Ureter (tissue), 1 donor: ENCODE measurements at places on chromosomes 12 and 14.
A peak's percentile ranks its signal among the peaks of the same experiment; 100 is the strongest.

GRCh38 chr14:34081101-34081575 lies 130.3 kb upstream of the EGLN3 start:
- no peak for DNase-seq

- DNase-seq: no peak
Measured at GRCh38 chr12:11986165-11986564, 84.6 kb upstream of the BCL2L14 start.

DNA sequence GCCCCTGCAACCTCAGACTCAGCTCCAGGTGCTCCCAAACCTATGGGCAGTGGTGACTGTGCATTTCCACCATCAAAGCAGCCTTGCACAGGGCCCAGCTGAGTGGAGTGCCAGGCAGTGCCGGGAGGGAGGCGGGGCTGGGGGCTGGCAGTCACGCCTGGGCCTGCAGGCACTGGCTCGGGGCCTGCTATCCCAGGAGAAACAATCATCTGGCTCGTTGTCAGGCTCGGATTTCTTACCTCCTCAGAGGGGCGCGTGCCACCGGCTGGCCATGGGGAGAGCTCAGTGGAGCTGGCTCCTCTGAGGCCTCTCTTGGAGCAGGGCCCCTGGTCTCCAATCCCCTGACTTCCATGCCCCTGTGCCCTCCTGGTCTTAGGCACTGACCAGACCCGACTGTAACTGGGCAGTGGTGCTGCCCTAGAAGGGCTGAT lies 20.2 kb upstream of the PPP1R13B start:
- peak; percentile 78 for DNase-seq

GRCh38 chr12:50041962-50042361 lies 15.4 kb upstream of the ASIC1 start:
- DNase-seq: no peak

GRCh38 chr12:100427078-100427477 lies 46.6 kb upstream of the NR1H4 start:
- no peak for DNase-seq

GRCh38 chr12:27344246-27344645 lies 11.6 kb downstream of the BMAL2 start:
- DNase-seq: no peak

- DNase-seq: no peak
Measured at GRCh38 chr12:58833853-58834252, 86.5 kb downstream of the LRIG3 start.

- no peak for DNase-seq
Measured at GRCh38 chr12:115506822-115507559, 770.5 kb downstream of the MED13L start.

DNA sequence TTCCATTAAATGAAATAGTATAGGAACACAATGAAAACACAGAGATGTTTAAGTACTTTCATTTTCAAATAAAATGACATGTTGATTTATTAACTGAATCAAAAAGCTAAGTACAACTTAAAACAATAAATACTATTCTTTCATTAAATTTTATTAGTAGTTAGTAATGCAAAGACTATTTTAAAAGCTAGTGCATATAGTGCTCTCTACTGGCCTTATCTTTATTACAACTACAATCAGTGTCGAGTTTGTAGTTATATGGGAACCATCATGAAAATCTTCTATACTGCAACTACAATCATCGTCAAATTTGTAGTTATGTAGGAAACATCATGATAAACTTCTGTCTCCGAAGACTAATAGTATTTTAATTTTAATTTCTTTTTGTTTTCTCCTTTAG lies 8.9 kb upstream of the LIN7A start:
- no peak for DNase-seq
